NCI-H1436 treated with DMSO at 0.1 percent for 48 hours (cell line): ENCODE measurements at places on chromosomes 1 and 21.

DNA sequence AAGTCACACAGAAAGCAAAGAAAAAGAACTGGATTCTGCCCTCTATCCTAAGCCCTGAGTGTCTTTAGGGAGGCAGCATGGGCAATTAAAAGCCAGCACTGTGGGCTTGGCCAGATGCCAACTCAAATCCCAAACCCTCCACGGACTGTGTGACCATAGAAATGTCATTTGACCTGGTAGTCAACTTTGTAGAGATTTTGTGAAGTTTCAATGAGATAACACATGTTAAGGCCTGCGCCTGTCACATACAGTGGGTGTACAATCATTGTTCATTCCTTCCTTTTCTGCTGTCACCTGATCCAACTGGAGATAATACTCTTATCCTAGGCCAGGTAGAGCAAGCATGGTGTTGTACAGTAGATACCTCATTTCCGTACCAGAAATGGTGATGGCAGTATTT, 54.2 kb downstream of the TMEM53 start:
- no peak for DNase-seq

DNA sequence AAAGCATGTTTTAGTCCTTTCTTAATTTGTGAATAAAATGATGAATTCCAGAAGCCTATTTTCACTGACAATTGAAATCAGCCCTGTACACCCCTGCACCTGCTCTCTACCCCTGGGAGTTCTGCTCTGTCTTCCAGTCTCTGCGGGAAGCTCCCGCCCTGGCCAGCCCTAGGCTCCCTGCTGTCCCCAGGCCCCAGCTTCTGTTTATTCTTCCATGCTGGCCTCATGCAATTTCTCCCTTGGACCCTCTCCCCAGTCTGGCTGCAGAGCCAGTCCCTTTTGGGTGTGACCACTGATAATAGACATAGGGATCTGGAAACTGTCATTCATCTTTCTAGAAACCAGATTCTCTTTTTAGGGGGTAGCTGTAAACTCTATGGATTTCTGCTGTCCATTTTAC, 258.6 kb downstream of the GRIK3 start:
- no peak for DNase-seq

DNA sequence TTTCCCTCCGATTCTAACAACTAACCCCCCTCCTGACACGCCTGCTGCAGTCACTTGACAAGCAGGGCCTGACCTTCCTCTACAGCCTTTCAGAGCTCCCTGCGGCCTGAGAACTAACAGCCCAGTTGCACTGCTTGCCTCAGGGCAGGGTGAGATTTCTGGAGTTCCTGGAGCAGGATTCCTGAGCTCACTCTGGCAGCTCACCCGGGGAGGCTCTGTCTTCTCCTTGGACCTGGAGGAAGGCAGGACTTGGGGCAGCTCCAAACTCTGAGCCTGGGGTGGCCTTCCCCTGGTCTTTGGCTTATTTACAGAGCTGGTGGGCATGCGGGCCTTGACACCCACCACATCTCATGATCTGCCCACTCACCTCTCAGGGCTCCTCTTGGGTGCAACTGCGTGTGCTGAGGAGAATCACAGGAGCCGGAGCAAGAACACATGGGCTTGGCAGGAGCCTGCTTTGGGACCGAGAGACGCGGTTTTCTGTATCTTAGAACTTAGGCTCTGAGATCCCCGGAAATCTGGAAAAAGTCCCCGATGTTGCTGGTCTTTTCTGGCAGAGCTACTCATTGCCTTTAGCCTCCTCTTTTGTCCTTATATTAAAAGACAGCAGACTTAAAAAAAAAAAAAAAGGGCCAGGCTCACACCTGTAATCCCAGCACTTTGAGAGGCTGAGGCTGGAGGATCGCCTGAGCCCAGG, 13.1 kb upstream of the SLC25A34 start:
- no peak for DNase-seq

- DNase-seq = no peak
Measured at GRCh38 chr1:78650114-78650660, 556 bp downstream of the IFI44 start.

DNA sequence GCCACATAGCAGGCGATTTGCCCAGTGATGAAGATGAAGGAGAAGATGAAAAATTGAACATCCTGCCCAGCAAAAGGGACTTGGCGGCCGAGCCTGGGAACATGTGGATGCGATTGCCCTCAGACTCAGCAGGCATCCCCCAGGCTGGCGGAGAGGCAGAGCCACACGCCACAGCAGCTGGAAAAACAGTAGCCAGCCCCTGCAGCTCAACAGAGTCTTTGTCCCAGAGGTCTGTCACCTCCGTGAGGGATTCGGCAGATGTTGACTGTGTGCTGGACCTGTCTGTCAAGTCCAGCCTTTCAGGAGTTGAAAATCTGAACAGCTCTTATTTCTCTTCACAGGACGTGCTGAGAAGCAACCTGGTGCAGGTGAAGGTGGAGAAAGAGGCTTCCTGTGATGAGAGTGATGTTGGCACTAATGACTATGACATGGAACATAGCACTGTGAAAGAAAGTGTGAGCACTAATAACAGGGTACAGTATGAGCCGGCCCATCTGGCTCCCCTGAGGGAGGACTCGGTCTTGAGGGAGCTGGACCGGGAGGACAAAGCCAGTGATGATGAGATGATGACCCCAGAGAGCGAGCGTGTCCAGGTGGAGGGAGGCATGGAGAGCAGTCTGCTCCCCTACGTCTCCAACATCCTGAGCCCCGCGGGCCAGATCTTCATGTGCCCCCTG, 3.3 kb downstream of the ZBTB18 start:
- DNase-seq = no peak

- DNase-seq = no peak
Measured at GRCh38 chr1:37473431-37474045, 842 bp upstream of the ZC3H12A start.

GRCh38 chr1:100988121-100988520, 37.5 kb downstream of the DPH5 start:
- no peak for DNase-seq

GRCh38 chr21:45234127-45234526, 53.6 kb downstream of the POFUT2 start:
- DNase-seq = no peak

- no peak for DNase-seq
Measured at GRCh38 chr21:37356706-37357105, 9.9 kb upstream of the DYRK1A start.

DNA sequence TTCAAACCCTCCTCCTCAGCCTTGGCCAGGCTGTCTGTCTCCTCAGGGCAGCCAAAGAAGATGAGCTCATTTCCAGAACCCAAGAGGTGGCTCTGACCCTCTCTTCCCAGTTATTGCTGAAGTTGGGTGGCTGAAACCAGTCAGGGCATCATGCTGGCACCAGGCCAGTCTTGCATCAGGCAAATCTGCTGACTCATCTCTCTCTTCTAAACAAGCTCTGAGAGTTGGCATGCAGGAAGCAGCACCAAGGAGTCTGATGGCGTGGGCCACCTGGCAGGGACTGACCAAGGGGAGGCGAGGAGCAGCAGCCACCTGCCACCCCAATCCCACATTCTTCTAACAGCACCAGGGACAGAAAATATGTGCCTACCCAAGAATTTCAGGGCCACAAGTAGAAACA, 104.8 kb upstream of the ATP1A1 start:
- no peak for DNase-seq

- no peak for DNase-seq
Measured at GRCh38 chr1:212037900-212038299, 2.4 kb downstream of the DTL start.

- no peak for DNase-seq
Measured at GRCh38 chr1:8026153-8026975, at the start of gene ERRFI1. TSS of gene ERRFI1 (minus strand) at chr1:8026309. CDS start at chr1:8015619, 10,690 bp downstream.

- DNase-seq = no peak
Measured at GRCh38 chr21:14543983-14544382, 2.1 kb downstream of the SAMSN1 start.

DNA sequence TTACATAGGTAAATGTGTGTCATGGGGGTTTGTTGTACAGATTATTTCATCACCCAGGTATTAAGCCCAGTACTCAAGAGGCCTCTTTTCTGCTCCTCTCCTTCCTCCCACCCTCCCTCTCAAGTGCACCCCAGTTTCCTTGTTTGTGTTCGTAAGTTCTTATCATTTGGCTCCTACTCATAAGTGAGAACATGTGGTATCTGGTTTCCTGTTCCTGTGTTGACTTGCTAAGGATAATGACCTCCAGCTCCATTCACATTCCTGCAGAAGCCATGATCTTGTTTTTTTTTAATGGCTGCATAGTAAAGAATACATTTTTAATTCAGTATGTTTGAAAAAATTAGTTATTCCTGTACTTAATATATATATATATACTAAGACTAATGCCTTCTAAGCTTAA, 107.7 kb downstream of the CLDN17 start:
- DNase-seq = no peak

- no peak for DNase-seq
Measured at GRCh38 chr1:204348722-204349121, 11.0 kb downstream of the PLEKHA6 start.

GRCh38 chr1:228101994-228102790, 933 bp downstream of the C1orf35 start:
- DNase-seq = no peak

DNA sequence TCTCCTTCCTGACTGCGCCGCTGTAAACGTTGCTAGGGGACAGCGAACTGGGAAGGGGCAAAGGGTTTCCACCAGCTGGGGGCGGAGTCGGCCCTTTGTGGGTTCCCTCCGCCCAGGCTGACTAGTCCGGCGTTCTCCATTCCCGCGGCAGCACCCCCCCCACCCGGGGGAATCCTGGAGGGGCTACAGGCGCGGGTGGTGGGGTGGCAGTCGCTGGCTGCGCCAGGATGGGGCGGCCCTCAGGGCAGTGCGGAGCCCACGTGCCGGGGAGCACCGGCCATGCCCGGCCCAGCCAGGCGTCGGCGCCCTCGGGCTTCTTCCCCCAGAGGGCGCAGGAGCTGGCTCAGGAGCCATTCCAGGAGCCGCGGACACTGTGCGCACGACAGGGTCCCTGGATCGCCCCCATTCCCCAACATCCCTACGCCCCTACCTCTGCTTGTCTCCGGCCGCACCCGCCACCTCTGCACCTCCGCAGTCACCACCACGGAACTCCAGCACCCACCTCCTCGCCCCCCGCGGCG, 476 bp downstream of the BATF3 start:
- DNase-seq = no peak

DNA sequence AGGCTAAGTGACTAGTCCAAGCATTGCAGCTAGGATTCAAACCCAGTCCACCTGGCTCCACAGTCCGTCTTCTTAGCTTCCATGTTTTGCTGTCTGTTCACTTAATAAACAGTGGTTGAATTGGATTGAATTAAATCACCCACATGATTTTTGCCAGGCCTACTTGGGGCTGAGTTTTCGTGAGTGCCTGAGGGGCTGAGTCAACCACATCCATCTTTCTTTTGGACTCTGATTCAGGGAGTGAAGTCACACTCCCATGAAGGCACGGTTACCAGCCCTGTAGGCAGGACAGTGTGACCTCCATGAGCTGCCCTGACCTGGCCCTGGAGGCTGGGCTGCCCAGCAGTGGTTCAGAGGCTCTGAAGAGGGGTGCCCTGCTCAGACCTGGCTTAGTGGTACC, 123.7 kb downstream of the ACTL8 start:
- no peak for DNase-seq

DNA sequence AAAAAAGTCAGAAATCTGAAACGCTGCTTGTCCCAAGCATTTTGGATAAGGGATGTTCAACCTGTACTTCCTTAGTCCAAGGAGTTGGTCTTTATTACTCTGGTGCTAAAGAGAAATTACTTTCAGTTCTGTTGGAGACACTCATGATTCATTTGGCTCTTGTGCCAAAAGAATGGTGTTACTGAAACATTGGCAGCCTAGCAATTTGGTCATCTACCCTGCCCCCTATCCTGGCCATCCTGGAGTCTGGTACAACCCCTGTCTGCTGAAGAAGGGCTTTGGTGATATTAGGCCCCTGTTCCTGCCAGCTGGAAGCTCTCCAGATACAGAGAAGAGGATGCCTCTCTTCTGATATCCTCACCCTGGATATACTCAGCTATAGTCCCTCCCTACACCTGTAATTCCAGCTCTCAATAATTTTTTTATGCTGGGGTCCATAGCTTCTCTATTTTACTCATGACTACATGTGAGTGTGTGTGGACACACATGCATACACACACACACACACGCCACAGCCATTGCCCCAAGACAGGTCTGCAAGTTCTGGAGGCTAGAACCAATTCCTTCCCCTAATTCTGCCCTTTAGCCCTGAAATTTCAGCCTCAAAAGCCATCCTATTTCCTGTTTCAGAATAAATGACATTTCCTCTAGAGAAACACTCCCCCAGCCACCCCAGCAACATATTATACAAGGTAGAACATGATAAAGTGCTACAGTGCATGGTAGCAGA, 40.0 kb downstream of the LHX8 start:
- no peak for DNase-seq

GRCh38 chr1:186671136-186671825, 8.9 kb downstream of the PTGS2 start:
- no peak for DNase-seq

DNA sequence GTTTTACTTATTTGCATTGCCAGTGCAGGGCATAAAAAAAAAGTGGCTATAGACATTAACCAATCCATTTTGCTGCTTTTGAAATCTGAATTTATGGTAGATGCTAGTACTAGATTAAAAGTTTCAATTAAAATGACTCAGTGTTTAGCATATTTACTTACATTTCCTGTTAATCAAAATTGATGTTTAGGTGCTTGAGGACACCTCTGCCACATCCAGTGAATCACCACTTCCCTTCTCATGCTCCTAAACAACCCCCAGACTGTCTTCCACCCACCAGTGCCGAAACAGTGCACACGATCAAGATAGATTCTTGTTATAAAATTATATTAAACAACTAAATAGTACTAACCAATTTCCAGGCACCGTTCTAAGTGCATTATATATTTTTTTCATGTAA, 32.7 kb downstream of the HSD17B7 start:
- no peak for DNase-seq

- DNase-seq = no peak
Measured at GRCh38 chr1:33363021-33363420, 42.1 kb upstream of the A3GALT2 start.

GRCh38 chr1:56357927-56358690, 221.3 kb downstream of the PLPP3 start:
- DNase-seq = no peak

GRCh38 chr1:218496561-218496960, 151.4 kb downstream of the TGFB2 start:
- no peak for DNase-seq

DNA sequence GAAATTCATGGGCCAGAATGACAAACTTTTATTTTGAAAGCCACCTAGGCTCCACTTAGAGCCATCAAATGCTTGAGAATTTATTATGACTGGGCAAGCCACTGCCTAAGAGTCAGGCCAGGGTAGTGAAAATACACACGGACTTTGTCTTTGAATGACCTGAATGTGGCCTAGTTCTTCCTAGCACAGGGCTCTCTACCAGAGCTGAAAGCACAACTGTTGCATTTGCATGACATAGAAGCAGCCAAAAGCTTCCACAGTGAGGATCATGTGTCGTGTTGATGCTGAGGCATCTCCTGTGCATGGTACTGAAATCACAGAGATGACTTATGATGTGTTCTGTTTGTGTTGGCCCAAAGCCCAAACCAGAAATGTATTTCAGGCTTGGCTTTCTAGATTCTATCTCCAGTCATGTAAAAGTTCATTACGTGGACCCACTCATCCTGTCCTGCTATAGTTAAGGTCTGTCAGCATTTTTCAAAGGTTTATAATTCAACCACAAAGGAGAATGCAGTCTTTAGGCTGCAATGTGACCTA, 164.0 kb upstream of the UBE2U start:
- DNase-seq = no peak

GRCh38 chr1:184469396-184469795, 82.6 kb downstream of the C1orf21 start:
- DNase-seq = no peak
